ENCODE measurements at places on chromosomes 12 and 14.

- DNase-seq: no peak
These were observed 331.7 kb downstream of the SOX5 start for GRCh38 chr12:23617749-23618148.

DNA sequence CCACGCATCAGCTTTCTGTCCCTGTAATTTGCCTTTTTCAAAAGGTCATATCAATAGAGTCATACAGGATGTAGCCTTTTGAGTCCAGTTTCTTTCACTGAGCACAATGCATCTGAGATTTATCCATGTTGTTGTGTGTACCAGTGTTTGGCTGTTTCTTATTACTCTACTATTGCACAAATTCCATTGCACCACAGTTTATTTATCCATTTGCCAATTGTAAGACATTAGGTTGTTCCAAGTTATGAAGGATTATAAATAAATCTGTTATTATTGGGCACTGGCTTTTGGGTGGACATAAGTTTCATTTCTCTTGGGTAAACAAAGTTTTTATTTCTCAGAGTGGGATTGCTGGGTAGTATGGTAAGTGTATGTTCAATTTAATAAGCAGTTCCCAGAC, 68.3 kb upstream of the TBPL2 start:
- DNase-seq: no peak

DNA sequence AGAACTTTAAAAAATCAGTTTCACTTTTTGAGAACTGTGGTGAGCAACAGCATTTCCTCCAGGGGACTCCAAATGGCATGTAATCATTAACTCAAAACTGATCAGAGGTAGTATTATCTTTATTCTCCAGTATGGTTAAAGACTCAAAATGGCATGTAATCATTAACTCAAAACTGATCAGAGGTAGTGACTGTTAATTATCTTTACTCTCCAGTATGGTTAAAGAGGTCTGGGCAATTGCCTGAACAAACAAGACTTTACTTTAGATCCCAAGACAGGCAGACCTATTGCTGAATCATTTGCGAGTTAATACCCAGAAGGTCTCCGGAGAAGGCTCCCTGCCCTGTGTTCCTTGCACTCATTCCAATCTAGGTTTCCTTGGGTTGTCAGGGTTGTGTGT, 6.6 kb upstream of the ACADS start:
- no peak for DNase-seq

- no peak for DNase-seq
These were observed 28.0 kb upstream of the DCN start for GRCh38 chr12:91210618-91211017.

DNA sequence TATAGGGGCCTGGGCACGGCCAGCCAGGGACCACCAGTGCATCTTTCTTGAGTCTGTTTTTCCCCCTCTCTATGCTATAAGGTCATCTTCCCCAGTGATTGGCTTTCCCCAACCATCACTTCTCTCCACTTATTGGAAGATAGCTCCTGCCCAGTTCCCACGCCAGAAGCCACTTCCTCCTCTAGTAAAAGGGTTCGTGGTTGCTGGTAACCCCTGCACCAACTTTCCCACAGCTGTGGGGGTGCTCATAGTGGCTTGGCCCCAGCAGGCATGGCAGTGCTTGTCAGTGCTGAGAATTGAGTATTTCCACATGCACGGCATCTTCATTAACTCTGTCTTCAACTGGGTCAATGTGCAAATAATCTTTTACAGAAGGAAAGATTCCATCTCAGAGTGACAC, 215.4 kb downstream of the FOXN3 start:
- DNase-seq: no peak

GRCh38 chr12:48125985-48126384, 6.8 kb downstream of the PFKM start:
- DNase-seq: no peak

DNA sequence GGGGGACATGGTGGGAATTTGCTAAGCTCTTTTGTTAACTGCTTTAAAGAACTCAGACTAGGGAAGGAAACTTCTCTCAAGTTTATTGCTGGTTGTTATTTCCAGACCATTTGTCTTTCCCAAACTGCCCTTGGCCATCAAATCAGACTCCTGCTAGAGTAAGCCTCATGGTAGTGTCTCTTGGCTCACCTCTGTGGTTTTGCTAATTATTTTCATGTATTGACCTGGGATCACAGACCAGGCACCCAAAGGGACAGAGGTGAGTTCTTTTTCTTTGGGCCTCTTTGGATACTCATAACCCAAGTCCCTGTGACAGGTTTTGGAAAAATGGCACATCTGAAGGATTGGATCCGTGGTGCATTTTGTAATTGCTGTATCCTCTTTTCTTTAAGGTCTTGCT, 11.2 kb downstream of the ETV6 start:
- DNase-seq: no peak

- no peak for DNase-seq
These were observed 24.3 kb upstream of the EMP1 start for GRCh38 chr12:13171921-13172859.

DNA sequence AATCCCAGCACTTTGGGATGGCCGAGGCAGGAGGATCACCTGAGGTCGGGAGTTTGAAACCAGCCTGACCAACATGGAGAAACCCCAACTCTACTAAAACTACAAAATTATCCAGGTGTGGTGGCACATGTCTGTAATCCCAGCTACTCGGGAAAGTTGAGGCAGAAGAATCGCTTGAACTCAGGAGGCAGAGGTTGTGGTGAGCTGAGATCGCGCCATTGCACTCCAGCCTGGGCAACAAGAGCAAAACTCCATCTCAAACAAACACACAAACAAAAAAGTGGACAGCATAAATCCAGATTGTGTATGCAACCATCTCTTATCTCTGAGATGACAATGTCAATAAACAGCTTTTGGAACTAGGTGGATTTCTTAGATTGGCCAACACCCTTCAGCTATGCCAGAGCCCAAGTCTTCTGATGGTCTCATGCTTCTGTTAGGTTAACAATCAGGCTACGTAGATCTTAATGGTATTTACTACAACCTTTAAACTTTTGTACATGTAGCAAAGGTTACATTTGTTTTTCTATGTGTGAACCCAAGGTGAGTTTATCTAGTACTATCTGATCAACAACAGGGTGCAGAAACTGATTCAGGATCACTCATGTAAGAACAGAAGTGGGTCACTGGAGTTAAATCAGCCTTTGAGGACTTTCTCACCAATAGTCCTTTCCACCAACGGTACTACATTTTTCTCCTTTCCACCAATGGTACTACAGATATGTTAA, 73.7 kb downstream of the DUSP16 start:
- DNase-seq: no peak

GRCh38 chr12:74846116-74846515, 308.5 kb downstream of the ATXN7L3B start:
- DNase-seq: no peak

- no peak for DNase-seq
These were observed 4.9 kb downstream of the LBHD2 start for GRCh38 chr14:103088921-103089320.

GRCh38 chr14:53952533-53952932, 4.1 kb downstream of the BMP4 start:
- DNase-seq: no peak

GRCh38 chr12:101116911-101117310, 93.1 kb downstream of the SLC5A8 start:
- no peak for DNase-seq

DNA sequence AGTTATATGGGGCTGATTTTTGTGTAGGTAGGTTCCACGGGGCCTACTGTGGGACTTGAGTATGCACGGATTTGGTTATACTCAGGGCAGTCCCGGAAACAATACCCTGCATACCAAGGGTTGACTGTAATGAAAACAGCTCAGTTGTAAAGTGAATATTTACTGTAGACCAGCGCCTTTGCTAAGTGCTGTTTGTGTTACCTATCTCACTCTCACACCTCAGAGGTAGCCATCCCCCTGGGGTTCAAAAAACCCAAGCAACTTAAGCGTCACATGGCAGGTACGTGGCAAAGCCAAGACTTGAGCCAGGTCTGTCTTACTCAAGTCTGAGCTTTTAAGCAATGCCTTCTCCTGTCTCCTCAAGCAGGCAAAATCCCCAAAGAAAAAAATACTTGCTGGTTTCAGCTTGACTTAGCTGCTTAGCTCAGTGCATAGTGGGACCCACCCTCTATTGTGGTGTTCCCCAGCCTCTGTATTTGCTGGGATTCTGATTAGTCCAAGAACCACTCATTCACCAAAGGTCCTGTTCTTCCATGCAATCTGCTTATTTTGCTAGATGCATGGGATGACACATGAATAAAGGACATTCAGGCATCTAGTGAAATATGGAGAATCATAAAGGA, 34.2 kb upstream of the STRN3 start:
- DNase-seq: no peak

DNA sequence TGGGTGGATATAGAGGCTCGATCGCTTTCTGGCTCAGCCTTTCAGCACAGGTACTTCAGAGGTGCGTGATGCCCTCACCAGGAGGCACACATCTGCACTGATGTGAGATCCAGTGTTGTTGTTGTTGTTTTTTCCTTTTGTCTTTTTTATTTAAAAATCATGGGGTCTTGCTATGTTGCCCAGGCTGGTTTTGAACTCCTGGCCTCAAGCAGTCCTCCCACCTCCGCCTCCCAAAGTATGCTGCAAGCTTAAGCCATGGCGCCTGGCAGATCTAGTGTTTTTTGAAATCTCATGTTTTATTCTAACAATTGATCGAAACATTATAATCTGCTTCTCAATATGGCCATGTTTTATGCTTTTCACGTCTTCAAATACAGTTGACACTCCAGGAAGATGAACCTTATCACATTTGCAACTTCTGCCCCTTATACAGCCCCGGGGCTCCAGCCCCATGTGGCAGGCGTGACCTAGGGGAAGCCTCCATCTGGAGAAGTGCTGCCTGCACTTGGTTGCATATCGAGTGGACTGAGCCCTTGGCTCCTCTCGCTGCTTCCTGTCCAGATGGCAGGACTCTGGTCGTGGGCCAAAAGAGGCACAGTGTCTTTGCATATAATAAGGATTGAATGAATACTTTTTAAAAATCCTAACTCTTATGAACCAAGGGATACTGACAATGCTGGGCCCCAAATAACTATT, 71.7 kb downstream of the TRAF3 start:
- DNase-seq: no peak

DNA sequence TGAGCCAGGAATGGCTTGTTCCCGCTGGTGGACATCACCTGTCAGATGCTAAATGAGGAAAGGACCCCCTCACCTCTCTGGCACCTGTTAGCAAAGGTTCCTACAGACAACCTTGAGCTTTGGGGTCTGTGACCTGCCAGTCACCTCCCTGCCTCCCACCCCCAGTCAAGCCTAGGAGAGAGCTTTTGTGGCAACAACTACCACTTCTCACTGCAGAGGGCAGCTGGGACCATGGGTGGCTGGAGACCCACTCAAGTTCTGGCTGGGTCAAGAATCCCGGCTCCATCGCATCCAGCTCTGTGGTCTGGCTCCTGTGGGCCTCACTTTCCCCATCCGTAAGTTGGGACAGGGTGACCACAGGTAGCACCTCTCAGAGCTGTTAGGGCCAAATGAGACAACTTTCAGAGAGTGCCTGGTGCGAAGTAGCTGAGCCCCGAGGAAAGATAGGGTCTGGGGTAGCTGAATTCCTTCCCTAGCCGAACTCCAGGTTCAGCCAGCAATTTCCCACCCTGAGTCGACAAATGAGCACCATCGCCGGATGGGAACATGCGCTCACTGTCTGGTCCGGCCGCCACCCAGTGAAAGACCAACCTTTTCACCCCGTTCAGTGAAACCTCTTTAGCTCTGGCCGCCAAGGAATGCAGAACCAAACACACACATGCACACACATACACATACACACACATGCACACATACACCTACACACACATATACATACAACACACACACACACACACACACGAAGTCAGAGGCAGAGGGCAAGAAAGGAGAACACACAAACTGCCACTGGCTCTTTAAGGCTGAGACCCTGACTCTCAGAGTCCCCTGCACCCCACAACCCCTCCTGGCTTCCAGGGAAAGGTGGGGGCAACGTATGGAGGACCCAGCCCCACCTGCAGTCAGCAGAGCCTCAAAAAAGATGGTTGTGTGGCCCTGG, 1.9 kb downstream of the TMEM119 start:
- DNase-seq: no peak

DNA sequence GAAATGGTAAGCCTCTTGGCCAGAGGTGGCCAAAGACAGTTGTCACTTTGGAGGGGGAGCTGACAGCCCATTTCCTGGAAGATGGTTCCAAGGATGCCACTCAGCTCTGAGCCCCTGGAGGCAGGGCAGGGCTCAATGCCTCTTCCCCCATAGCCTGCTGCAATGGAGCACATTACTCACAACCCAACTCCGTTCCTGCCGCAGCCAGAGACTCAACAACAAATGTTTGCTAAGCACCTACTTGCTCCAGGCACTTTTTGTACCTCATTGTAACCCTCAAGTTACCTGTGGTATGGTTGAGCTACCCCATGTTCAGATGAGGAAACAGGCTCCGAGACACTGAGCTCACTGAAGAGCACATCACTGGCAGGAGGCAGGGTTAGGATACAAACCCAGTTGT, 19.5 kb downstream of the IRF2BPL start:
- DNase-seq: no peak

DNA sequence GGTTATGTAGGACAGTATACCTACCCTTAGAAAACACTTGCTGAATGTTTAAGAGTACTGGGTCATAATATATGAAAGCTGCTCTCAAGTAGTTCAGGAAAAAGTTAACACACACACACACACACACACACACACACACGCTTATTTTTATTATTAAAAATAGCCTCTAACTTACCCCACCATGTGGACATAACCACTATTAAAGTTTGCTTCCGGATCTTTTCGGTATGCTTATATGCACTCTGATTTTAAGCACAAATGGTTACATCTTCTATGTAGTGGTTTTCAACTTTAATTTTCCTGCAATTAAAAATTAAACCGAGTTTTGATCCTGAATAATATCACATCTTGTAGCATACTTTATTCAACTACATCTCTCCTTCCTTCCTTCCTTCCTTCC, 84.9 kb upstream of the TRAF3 start:
- no peak for DNase-seq

DNA sequence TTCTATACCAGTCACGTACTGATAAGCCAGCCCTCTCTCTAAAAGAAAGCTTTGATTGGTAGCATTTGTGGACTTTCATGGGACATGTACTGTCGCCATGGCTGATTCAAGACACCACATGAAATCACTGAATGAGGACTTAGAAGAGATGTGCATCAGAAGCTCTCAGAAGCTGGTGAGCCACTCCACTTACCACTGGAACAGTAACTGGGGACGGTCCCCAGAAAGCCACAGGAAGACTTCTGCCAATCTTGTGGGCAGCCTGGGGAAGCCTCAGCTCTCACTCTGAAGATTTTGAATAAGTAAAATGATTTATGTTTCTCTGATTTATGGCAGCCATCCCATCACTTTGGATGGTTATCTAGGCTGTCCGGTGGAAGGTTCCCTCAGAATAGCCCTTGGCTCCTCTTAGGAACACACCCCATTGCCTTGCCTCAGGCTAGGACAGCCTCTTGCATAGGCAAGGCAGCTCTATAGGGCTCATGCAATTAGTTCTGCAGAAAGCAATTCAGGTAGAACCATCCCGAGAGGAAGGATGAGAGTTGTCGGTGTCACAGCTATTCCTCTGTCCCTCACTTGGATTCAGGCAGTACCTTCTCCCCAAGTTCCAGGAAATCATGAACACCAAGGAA, 9.8 kb downstream of the DHRS1 start:
- DNase-seq: no peak
